Prostate gland (tissue), 2 donors: ENCODE measurements at places on chromosomes 6 and 20. TPM values are rescaled to one million over a fixed set of nuclear protein-coding genes. Genes with fewer than 3 reads are reported as not detected.

DNA sequence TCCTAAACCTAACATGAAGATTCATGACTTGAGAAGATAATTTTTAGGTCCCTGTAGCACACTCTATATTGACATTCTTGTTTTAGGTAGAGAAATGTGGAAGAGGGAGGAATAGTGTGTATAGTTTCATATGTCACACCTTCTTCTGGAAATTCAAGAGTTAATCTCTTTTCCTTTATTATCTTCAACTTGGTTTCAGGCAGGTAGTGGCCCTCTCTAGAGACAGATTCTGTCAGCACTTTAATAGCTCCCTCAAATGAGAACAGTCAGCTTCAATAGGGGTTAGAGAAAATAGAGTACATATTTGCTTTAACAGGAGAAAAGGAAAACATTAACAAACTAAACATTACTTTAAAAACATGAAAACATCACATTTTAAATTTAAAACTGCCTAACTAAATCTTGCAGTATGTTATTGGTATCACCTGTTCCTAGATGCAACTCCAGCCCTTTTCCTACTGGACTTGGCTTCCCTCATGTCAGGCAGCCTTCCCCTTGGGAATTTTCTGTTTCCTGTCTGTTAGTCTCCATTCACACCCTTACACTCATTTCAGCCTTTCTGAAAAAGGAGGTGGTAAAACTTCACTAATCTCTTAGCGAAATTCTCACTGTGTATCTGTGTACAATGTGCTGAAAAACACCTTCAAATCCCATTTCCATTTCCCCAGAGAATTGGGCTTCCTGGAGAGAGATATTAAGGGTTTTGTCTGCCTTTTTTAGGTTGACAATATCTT lies 192.3 kb upstream of the RNF217 start:
- no peak for DNase-seq

- DNase-seq = no peak
Observed at GRCh38 chr6:84798257-84798656, 33.9 kb upstream of the TBX18 start.

DNA sequence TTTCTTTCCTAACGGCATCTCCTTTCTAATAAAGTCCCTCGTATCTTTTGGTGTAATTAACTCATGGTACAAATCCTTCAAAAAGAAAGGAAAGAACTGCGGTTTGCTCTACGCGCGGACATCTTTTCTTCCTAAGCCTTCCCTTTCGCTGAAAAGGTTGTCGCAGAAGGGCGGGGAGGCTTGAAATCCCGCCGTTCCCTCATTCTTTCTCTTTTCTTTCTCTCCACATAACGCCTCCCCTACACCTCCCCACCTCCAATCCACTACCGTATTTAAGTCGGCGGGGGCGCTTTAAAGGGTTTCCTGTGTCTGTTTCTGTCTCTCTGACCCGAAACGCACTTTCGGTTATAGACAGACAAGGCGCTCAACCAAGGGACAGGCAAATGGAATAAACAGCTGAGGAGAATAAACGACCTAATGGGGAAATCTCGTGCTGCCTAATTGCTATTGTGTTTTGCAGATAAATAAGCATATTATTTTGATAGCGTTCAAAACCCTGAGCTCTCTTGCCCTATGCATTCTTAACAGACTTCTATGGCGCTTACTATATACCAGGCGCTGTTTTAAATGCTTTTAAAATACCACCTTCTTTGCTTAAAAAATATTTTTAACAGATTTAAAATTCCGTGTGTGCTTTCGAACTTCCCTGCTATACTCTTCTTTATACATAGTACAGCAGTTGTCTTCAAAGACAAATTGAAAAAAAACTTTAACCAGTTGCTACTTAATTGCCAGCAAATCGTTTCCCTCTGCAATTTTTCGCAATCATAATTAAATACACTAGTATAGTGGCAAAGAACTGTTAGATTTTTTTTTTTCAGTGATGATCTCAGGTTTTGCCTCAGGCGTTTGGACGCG lies 2.5 kb upstream of the HEY2 start:
- peak; percentile 21 for DNase-seq

- no peak for DNase-seq
Observed at GRCh38 chr20:32135983-32136515, 26.5 kb downstream of the TM9SF4 start.

- DNase-seq = no peak
Observed at GRCh38 chr6:169371344-169372127, 117.9 kb upstream of the THBS2 start.

CAP2 gene
- 10.0 TPM for total RNA-seq

ENPP3 gene
- total RNA-seq = 25.0 TPM
